ENCODE measurements at places on chromosomes 13 and 19. TPM values are rescaled to one million over a fixed set of nuclear protein-coding genes. Genes with fewer than 3 reads are reported as not detected.

RAB3A gene
- 1.9 TPM for total RNA-seq

DNA sequence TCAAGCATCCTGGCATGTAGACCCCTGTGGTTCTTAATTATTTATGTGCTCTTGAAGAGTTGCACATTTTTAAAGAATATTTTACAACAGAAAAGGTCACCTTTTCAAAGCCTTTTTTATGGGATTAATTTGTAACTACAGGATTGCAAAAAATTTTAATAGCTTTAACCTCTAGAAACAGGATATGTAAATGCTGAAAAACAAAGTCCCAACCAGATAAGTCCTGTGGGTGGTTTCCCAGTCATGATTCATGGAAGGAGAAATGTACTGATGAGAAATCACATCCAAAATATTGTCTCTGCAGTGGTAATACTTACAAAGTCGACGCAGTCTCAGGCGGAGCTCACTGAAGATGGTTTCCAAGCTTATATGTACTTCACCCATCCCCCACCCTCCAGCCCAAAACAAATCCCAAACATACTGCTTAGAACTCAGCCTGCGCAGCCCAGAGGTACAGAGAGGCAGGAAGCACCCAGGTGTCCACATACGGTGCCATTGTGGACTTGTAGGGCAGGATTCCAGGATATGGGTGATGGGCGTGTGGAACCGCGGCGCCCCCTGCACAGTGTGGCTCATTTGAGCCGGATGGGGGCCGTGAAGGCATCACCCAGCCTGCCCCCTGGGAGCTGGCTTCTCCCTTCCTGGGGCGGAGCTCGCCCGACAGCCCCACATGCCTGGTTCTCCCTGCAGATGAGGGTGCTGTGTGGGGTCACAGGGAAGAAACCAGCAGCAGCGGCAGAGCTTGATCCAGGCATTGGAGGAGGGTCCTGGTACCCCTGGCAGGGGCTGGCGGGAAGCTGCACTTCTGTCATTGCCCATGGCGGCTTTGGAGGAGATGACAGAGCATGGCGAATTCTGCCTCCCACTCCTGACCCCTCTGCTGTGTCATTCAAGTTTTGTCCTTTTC is 101.2 kb downstream of the ATP11A start:
- H3K4me1 ChIP-seq = peaks cover 15% of the 10 kb centered on the region
- peaks cover 7% of the 10 kb centered on the region for H3K36me3 ChIP-seq
- H3K27ac ChIP-seq = peak overlapping the region; percentile 73
- DNase-seq = no peak

- H3K27ac ChIP-seq = no peak overlapping the region
- H3K36me3 ChIP-seq = no peaks in the 10 kb centered on the region
- no peak for DNase-seq
- no peaks in the 10 kb centered on the region for H3K27me3 ChIP-seq
- H3K4me3 ChIP-seq = no peak overlapping the region
These were observed 917 bp downstream of the SPC24 start for GRCh38 chr19:11154683-11155047.

DNA sequence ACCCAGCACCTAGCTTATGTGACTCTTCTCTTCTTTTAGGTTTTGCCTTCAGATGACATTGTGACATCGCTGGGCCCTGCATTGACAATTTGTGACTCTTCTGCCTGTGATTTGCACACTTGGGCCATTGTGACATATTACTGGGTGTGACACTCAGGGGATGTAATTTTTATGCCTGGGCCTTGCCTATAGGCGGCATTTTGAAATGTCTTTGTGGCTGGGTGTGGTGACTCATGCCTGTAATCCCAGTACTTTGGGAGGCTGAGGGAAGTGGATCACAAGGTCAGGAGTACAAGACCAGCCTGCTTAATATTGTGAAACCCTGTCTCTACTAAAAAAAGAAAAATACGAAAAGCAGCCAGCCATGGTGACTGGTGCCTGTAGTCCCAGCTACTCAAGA is 28.4 kb upstream of the ZNF681 start:
- H3K27ac ChIP-seq = no peak overlapping the region
- peaks cover 5% of the 10 kb centered on the region for H3K36me3 ChIP-seq
- no peak overlapping the region for H3K4me3 ChIP-seq
- no peaks in the 10 kb centered on the region for H3K4me1 ChIP-seq

- peaks cover 15% of the 10 kb centered on the region for H3K36me3 ChIP-seq
- peak overlapping the region; percentile 87 for H3K27ac ChIP-seq
- peak overlapping the region; percentile 27 for H3K4me3 ChIP-seq
These were observed 5.8 kb downstream of the MLLT1 start for GRCh38 chr19:6273701-6274601.

All from upper lobe of right lung (tissue), 1 donor.